ENCODE measurements at places on chromosomes 6 and 20.

DNA sequence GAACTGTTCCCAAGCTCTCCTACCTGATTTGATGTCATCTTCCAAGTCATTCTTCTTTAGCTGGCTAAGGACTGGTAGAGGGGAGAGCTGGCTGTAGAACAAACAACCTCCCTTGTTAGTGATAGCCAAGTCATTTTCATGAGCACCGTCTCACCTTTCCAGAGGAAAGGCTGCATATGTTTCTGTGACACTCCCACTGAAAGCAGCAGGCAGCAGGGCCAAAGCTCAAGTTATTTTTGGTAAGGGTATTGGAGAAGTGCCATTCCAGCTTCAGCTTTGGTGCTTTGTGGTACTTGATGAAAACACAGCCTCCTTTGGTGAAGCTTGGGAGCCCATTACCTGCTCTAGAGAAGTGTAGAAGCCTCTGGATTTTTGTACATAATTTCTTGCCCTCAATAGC, 5.4 kb upstream of the DOK5 start:
- no peak for DNase-seq

- DNase-seq, result no peak
Measured at GRCh38 chr20:2794202-2794748, 6.2 kb downstream of the CPXM1 start.

DNA sequence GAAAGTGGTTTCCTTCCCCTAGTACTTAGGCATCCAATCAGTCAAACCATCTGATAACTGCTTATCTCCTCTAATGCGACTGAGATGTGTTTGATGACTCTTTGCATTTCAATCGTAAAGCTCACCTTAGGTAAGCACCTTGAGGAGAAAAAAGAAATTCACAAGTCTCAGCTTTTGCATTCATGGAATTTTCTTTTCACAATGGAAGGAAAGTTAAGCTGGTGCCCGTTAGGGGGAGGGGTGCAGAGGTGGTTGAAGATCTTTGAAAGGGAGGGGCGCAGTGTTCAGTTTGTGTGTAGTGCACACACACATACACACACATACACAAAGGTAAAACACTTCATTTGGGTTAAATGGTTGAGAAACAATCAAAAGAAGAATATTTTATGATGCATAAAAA, 87.1 kb upstream of the SALL4 start:
- no peak for DNase-seq

DNA sequence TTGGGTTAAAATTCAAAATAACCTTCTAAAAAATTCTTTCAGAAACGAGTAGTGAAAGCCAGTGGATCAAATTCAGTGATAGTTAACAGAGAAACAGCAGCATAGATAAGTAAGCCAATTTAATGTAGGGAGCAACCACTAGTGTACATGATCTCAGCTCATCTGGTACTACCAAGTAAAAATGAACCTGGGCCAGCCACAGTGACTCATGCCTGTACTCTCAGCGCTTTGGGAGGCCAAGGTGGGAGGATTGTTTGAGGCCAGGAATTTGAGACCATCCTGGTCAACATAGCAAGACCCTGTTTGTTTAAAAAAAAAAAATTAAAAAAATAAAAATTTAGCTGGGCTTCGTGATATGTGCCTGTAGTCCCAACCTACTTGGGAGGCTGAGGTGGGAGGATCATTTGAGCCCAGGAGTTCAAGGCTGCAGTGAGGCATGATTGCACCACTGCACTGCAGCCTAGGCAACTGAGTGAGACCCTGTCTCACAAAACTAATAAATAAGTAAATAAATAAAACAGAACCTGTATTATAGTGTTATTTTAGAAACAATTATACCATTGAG, 32.4 kb downstream of the CBFA2T2 start:
- no peak for DNase-seq

GRCh38 chr6:156832669-156833068, 55.5 kb downstream of the ARID1B start:
- DNase-seq, result no peak

- no peak for DNase-seq
Measured at GRCh38 chr6:11092668-11093375, 812 bp upstream of the SMIM13 start.

- DNase-seq, result no peak
Measured at GRCh38 chr20:62805155-62805710, 598 bp downstream of the OGFR start.

GRCh38 chr6:15464211-15464725, 198.6 kb downstream of the DTNBP1 start:
- no peak for DNase-seq

DNA sequence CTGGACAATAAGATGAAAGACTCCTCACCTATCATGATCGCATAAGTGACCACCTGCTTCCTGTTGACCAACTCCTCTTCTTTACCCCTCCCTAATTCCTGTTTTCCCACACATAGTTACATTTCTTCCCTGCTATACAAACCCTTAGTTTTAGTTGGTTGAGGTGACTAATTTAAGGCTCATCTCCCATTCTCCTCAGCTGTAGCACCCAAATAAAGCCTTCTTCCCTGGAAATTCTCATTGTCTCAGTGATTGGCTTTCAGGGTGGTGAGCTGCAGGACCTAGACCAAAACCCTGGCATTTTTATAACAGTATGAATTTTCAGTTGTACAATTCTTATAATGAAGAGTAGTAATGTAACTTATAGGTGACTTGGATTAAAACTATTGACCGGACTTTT, 2.1 kb downstream of the FKBP1C start:
- DNase-seq, result no peak

DNA sequence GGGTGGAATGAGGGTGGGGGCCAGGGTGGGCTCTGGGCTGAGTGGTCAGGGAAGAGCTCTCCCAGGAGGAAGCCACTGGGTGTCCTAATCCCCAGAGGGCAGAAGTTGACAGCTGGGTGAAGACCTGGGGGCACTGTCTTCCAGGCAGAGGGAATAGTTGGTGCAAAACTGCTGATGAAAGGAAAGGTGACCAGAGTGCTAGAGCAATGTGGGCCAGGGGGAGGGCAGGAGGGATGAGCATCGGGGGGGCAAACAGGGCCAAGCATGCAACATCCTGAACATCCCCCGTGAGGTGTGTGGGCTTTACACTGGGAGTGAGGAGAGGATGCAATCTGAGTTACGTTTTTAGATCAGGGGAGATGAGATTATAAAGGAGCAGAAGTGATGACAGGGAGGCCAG, 97.8 kb downstream of the NOL4L start:
- no peak for DNase-seq

GRCh38 chr6:111646942-111647341, 41.3 kb upstream of the TRAF3IP2 start:
- no peak for DNase-seq

DNA sequence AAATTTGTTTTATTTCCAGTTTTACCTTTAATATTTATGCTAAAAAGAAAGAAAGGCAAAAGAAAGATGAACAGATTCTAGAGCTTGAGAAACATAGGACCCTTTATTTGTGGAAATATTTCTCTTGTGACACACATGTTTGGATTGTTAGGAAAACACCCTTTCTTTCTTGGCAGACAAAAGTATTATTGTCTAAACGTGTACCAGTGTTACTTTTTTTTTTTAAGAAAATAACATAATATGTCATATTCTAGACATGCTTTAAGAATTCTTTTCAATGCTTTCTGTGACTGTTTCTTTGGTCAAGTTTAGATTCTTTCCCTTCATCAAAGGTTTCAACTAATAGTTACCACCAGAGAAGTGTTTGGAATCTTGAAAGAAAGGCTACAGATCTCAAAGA, 183.4 kb upstream of the CNR1 start:
- no peak for DNase-seq

DNA sequence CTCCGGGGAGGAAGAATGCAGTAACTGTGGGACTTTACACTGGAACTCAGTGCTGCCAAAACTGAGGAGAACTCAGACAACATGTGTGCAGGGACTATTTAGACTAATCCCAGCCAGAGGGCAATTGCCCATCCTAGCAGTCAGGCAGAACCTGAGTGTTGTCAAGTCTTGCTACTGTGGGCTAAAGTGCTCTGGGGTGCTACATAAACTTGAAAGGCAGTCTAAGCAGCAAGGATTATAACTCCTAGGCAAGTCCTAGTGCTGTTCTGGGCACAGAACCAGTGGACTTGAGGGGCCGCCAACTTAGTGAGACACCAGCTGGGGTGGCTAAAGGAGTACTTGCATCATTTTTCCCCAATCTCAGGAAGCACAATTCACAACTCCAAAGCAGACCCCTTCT, 363.8 kb upstream of the PTCHD4 start:
- DNase-seq, result no peak

GRCh38 chr6:22852101-22852500, 282.7 kb downstream of the HDGFL1 start:
- DNase-seq, result no peak

- no peak for DNase-seq
Measured at GRCh38 chr6:53795702-53796450, 1.1 kb downstream of the LRRC1 start.

DNA sequence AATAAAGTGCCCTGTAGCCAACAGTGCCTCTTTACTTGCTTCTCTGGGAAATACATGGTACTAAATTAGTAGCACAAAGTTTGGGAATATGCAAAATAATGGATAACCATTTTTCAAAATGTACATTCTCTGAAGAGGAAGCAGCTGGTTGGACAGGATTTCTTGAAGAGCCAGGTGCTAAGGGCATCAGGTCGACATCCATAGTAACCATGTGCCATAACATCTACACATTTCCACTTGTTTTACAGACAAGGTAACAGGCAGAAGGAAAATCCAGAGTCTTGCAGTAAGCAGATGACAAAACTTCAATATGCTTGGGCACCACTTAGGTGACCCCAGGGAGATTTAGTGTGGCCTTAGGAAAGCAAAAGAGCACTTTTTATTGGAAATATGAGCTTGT, 36.5 kb upstream of the SMIM28 start:
- no peak for DNase-seq

DNA sequence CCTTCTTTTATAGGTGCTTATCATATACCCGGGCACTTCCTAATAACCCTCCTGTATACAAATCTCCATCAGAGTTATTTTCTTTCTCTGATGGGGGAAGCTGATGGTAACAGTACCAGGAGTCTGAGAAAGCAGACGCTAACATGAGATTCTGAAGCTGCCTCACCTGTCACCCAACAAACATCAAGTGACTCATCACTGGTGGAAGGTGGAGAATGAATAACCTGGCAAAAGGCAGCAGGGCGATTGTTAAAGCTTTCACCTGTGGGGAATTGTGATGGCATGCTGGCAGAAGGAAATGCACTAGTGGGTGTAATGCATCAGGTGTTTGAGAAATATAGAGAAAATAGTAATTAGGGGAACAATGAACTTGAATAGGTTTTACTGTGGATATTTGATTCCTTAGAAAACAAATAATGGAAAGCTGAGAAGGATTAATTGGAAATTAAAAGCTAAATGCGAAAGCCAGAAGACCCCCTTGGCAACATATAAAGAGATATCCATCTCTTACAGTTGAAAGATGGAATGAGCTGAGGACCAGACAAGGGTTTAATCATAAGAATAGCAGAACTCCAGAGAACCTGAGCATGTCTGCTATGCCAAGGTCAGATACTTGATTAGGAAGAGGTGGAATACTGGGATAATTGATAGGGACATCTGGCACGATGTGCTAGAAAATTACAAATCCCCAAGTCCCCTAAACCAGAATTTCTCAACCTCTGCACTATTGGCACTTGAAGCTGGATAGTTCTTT, 517.1 kb downstream of the PKHD1 start:
- no peak for DNase-seq

DNA sequence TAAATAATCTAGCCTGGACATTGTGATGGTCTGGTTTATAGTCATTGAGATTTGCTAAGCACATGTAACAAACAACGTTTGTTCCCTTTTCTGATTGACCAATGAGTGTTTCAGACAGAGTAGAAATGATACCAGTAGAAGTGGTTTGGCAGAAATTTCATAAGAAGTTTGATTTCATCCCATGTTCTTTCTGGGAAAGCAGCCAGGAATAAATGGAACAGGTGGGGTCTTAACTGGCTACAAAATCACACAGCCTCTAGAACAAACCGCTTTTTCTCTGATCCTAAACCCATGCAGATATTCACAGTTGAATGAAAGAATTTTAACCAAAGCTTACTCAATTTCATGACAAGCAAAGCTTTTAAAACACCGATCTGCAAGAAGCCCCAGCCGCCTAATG, 227.5 kb downstream of the UST start:
- DNase-seq, result no peak

DNA sequence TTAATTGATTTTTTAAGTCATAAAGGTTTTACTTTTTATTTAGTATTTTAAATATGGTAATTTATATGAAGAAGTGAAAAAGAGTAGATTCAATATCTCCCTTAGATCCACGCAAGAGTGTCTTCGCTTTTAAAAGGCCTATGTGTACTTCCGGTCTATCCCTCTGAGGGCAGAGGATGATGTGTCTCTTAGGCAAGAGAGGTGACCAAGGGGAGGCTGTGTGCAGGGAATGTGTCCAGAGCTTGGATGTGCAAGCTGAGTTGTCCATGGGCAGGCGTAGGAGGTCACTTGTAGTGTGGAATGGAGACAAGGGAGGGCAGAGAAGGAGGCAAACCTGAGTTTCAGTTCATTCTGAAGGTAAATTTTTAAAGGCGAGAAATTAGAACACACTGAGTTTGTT, 113.9 kb downstream of the CRYBG1 start:
- DNase-seq, result no peak

- no peak for DNase-seq
Measured at GRCh38 chr6:7543789-7544424, 2.4 kb downstream of the DSP start.

GRCh38 chr6:5967594-5967993, 39.1 kb downstream of the NRN1 start:
- no peak for DNase-seq

DNA sequence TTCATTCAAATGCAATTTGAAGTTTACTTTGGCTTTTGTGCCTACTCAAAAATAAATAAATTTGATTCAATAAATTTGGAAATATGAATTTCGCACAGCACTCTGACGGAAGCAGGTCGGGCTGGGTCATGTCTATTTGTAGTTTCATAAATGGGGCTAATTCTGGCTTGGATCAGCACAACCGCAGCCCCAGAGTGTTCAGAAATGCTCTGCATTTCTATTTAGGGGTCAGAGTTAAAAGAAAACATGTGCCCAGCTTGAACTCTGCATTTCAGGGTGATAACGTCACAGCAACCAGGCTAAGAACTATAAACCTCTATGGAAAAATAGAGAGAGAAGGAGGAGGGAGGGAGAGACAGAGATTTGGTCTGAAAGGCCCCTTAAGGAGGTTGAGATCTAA, 480.9 kb upstream of the NOX3 start:
- DNase-seq, result no peak

- DNase-seq, result no peak
Measured at GRCh38 chr6:116090251-116090650, 10.4 kb upstream of the NT5DC1 start.

- DNase-seq, result no peak
Measured at GRCh38 chr20:7829776-7830175, 110.5 kb downstream of the HAO1 start.

Measured in HS-27A (cell line).